ENCODE measurements at places on chromosomes 5 and 9. TPM values are rescaled to one million over a fixed set of nuclear protein-coding genes. Genes with fewer than 3 reads are reported as not detected.

The ABCA1 gene
- total RNA-seq = 36.4 TPM

The SPOCK1 gene
- total RNA-seq = 13.6 TPM

The LCN6 gene
- 12.8 TPM for total RNA-seq

The C5orf46 gene
- total RNA-seq = not detected

The S1PR3 gene
- 36.4 TPM for total RNA-seq

The NFX1 gene
- 30.1 TPM for total RNA-seq

The DOCK8 gene
- total RNA-seq = 47.2 TPM

The FCN1 gene
- total RNA-seq = 2.0 TPM

The SLC46A2 gene
- total RNA-seq = 0.14 TPM

The LCN15 gene
- total RNA-seq = not detected

The ANKRD18A gene
- total RNA-seq = 11.8 TPM

The RAI14 gene
- total RNA-seq = 56.0 TPM

The PLPP7 gene
- 7.2 TPM for total RNA-seq

The DNLZ gene
- total RNA-seq = 16.4 TPM

The NR4A3 gene
- 7.5 TPM for total RNA-seq

The RNF130 gene
- 85.6 TPM for total RNA-seq

The TAF1L gene
- 0.03 TPM for total RNA-seq

The EDIL3 gene
- 60.1 TPM for total RNA-seq

The NEUROG1 gene
- total RNA-seq = not detected

The IFNA16 gene
- total RNA-seq = not detected

The PCDHB12 gene
- 3.5 TPM for total RNA-seq
